Hippocampal formation (tissue), 2 donors: ENCODE measurements at places on chromosomes 11 and 22.

GRCh38 chr11:124612567-124613246 is 1.5 kb downstream of the PANX3 start:
- no peak for DNase-seq

- no peak for DNase-seq
These were observed 132.2 kb downstream of the ST3GAL4 start for GRCh38 chr11:126487711-126488110.

- no peak for DNase-seq
These were observed 26.1 kb downstream of the SLC22A9 start for GRCh38 chr11:63395697-63396096.

GRCh38 chr11:2721210-2721916 is 21.6 kb upstream of the KCNQ1OT1 start:
- DNase-seq: no peak

DNA sequence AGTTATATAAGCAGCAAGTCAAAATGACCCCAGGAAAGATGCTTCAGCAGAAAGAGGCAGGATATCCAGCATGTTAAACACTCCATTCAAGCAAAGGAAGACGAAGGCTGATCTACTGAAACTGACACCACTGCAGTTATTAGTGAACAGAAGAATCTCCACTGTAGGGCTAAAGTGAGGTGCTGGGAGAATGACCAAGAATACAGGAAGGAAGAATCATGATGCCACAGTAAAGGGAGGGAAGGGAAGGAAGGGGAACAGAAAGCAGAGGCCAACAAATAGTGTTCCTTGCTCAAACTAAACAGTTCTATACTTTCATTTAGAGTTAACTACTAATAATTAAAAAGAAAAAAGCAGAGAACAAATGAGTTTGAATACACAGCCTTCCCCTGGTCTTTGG is 92.5 kb downstream of the SIK3 start:
- DNase-seq: no peak

DNA sequence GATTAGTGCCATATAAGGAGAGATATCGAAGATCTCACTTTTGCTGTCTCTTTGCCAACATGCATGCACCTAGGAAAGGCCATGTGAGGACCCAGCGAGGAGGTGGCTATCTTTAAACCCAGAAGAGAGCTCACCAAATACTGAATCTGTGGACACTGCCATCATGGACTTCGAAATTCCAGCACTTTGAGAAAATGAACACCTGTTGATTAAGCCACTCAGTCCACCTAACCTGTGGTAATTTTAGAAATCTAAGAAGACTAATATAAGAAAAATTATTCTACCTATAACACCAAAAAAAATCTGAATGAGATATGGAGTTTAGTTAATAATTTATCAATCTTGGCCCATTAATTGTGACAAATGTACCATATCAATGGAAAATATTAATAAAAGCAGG is 193.6 kb upstream of the CARD18 start:
- DNase-seq: no peak

GRCh38 chr11:45252134-45252856 is 33.8 kb downstream of the SYT13 start:
- no peak for DNase-seq

GRCh38 chr11:19561011-19561410 is 151.6 kb upstream of the NAV2 start:
- DNase-seq: no peak

DNA sequence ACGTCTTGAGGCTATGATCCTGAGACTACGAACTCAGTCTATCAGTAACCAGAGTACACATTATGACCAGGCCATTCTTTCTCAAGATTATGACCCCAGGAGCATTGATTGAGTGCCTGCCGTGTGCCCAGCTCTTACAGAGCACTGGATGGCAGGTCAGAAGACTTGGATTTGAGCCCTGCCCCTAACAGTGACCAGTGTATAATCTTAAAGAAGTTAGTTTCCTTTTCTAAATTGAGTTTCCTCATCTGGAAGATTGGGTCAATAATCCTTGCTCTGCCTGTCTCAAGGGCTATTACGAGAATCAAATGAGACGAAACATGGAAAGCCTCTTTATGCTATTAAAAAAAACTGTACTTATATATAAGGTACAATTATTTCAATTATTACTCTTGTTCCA is 38.2 kb downstream of the SLCO2B1 start:
- DNase-seq: no peak

- no peak for DNase-seq
These were observed 18.8 kb downstream of the LUZP2 start for GRCh38 chr11:24515632-24516031.

GRCh38 chr11:125348141-125348651 is 147.9 kb downstream of the FEZ1 start:
- no peak for DNase-seq
